SK-MEL-5 (cell line): ENCODE measurements at places on chromosomes 1 and 21.

DNA sequence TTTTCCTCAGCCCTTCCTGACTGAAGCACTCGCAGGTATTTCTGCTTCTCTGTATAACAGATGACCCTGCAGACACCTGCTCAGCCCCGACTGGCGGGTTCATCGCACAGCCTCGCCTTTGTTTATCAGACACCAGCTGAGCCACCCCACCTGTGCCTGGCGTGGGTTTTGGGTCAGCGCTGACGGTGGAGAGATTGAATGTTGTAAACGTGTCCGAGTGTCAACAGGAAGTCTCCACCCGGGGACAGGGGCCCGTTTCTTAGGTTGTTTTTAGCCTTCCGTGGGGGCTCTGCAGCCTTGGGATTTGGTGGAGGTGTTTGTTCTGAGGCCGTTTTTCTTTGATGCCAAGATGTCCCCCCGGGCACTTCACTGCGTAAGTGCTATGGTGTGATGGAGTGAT, 60.1 kb downstream of the COL18A1 start:
- DNase-seq, result no peak

DNA sequence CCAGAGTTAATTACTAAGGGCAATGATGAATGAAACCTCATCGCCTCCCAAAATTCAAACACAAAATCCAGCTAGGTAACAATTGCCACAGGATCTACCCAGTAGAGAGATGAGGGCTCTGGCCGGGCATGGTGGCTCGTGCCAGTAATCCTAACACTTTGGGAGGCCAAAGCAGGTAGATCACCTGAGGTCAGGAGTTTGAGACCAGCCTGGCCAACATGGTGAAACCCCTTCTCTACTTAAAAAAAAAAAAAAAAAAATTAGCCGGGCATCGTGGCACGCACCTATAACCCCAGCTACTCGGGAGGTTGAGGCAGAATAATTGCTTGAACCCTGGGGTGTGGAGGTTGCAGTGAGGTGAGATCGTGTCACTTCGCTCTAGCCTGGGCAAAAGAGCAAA, 15.8 kb downstream of the CD2 start:
- DNase-seq, result no peak

GRCh38 chr1:107016376-107016978, 40.0 kb upstream of the PRMT6 start:
- no peak for DNase-seq

GRCh38 chr1:48523558-48523957, 51.6 kb upstream of the SPATA6 start:
- no peak for DNase-seq

GRCh38 chr1:150273311-150273710, 721 bp downstream of the C1orf54 start:
- no peak for DNase-seq

- DNase-seq, result no peak
Measured at GRCh38 chr1:230366504-230366915, 59.6 kb downstream of the PGBD5 start.

- no peak for DNase-seq
Measured at GRCh38 chr1:99702221-99702620, 56.3 kb downstream of the PALMD start.

GRCh38 chr1:150576367-150576711, 3.1 kb downstream of the MCL1 start:
- DNase-seq, result no peak

GRCh38 chr21:43937051-43937832, 72.2 kb downstream of the AGPAT3 start:
- no peak for DNase-seq

DNA sequence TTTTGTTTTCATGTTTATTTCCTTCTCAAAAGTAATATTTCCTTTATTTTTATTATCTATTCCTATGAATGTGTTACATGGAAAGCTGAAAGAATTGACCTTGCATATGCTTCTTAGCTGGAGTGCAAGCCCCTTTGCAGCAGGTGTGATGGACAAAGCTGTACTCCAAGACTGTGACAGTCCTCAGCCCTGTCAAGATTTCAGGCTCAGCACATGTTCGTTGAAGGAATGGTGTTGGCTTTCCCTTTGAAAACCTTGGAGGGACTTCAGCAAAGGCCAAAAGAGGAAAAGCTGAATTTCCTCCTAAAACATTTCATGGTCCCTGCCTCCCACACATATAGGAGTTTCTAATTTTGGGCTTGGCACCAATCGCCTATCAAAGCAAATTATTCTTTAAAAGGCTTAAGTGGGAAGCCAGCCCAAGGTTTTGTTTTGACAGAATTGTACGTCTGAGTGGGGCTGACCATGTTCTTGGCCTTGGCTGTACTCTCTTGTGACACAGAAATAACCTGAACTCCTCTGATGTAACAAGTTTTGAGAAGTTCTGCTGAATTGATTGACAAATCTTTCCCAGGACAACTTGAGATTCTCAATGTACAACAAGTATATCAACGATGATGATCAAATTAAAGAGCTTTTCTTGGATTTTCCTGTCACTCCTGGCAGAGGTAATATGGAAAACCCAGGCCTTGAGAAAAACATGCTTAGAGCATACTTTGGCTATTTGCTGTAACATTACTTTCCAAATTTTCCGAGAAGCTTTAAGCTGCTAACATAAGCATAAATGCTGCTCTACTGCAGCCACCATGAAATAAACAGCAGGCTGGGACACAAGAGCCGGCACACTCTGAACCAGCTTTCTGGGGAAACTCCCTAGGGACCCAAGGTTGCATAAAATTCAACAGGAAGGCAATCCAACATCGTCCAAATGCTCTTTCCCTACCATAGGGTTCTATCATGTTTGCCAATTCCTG, 135.7 kb upstream of the ZNF648 start:
- DNase-seq, result no peak

- no peak for DNase-seq
Measured at GRCh38 chr1:177255411-177255810, 84.7 kb downstream of the BRINP2 start.

DNA sequence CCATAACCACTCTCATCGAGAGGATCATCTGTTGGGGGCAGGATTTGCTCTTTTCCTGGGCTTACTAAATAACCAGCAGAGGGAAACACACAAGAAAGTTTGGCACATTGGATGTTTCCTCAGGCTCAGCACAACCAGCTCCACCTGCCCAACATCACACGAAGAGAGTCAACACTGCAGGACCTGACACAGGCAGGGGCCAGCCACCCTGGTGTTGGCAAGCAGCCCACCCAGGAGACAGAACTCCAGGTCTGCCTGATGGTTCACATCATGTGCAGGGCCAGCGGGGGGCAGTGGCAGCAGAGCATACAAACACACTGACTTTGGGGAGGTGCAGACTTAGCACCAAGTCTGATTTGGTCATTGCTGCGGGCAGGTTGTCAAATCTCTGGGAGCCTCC, 182.3 kb upstream of the GALNT2 start:
- DNase-seq, result peak; percentile 8

DNA sequence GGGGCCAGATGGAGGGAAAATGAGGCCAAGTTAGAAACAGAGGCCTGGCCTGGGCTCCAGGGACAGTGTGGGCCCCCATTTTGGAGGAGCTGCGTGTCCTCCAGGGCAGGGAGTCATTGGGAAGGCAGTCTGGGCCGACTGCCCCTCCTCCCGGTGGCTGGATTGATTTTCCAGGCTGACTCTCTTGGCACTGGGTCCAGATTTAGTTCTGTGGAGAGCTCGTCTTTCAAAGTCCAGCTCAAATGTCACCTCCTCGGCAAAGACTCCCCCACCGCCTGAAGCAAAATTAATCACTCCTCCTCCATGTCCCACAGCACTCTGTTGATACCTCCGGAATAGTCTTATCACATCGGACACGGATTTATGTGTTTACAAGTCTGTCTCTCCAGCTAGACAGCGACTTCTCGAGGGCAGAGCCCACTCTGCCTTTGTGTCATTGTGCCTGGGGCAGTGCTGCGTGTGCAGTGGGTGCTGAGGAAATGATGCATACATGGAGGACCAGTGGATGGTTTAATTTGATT, 175.1 kb downstream of the CAMTA1 start:
- DNase-seq, result peak; percentile 38

GRCh38 chr1:70874063-70874462, 173.6 kb downstream of the PTGER3 start:
- DNase-seq, result no peak

GRCh38 chr1:165686121-165686970, 12.0 kb downstream of the ALDH9A1 start:
- DNase-seq, result peak; percentile 50

GRCh38 chr1:10727751-10728232, 68.7 kb downstream of the CASZ1 start:
- DNase-seq, result no peak

GRCh38 chr1:116988248-116988647, 13.3 kb upstream of the CD101 start:
- no peak for DNase-seq

DNA sequence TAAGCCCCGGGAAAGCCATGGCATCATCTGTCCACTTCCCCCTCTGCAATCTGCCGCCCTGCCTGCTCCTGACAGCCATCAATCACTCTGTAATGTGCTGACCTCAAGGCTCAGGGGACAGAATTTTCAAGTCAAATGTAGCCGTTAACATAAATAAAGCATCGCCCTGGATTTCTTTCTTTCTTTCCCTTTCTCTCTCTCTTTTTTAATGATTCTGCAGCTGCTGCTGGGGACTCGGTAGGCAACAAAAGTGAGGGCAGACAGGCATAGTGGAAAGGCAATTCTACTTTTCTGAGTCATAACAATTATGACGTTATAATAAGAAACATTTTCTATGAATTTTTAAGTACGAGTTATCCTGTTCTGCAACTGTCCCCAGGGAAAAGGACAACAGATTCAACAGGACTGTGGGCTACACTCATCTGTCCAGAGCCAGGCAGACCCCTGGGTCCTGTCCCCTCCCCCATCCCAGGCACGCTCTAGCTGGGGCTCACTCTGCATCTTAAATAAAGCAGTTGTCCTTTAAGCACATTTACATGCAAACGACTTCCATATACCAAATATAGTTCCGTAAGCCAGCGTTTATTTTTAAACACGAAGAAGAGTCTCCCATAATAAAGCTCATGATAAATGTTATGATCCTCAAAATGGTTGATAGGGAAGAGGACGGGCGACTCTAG, 78.7 kb downstream of the SSBP3 start:
- no peak for DNase-seq

- DNase-seq, result no peak
Measured at GRCh38 chr1:215007880-215008279, 74.7 kb upstream of the KCNK2 start.

DNA sequence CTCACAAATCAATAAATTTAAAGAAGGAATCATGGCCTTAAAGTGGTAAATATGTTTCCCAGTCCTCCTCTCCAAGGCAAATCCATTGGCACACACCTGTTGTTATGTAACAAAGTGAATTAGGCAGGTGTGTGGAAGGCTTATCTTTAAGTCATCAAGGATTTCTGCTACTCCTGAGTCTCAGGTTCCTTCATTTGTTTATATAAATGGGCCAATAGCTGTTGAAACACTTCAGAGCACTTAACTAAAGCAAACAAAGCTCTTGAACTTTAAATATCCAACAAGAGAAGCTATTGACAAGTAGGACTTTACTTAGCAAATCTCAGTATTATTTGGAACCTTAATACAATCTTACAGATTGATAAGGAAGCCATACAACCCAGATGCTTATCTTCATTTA, 99.3 kb upstream of the ESRRG start:
- DNase-seq, result no peak

GRCh38 chr21:45300786-45301520, 13.3 kb upstream of the POFUT2 start:
- DNase-seq, result no peak

DNA sequence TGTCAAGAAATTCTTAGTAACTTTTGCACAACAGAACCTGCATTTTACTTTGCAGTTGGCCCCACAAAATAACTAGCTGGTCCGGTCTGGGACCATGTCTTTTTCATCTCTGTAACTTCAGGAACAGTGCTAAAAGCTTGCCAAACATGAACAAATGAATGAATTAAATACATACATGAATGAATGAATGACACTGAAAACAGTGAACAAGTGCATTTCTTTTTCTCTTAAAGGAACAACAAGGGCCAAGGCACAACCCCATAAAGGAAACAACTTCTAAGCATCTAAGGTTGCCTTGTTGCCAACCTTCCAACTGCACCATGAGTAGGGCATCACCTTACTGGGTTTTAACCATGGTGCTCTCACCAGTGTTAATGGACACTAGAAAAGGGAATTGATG, 534.4 kb upstream of the PKN2 start:
- DNase-seq, result no peak

DNA sequence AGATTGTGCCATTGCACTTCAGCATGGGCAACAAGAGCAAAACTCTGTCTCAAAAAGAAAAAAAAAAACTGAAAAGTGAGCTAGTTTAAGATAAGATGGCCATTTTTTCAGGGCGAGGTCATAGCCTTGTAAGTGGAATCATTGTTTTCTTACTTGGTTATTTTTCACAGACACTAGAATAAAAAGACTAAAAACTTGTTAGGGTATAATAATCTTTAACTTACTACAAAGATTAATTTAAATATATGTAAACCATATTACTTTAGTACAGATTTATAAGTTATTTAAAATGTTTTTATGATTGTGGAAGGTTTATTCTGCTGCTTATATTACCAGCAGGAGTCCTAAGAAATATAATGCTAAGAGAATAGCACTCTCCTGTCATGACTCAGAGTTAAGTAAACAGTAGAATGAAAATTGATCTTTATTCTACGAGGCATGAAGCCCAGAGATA, 23.5 kb downstream of the ANGPTL1 start:
- no peak for DNase-seq

DNA sequence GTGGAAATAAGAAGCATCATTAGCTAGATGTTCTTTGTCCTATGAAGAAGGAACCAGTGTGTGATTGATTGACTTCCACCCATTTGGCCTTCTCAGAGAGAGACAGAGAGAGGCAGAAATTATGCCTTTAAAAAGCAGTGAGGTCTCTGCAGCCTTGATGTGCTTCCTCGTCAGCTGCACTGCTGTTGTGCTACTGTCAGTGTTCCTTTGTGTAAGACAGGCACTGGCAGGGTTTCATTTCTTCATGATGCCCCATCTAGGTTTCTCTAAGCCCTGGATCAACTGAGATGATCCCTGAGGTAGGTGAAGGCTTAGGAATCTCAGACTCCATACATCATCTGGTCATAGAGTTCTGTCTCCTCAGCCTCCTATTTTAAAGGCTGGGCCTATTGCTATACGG, 34.9 kb downstream of the GPR3 start:
- no peak for DNase-seq

- no peak for DNase-seq
Measured at GRCh38 chr21:45460611-45461368, 55.8 kb downstream of the COL18A1 start.

GRCh38 chr1:246503341-246503740, 3.7 kb downstream of the SMYD3 start:
- no peak for DNase-seq

GRCh38 chr1:64114012-64114525, 89.4 kb upstream of the UBE2U start:
- DNase-seq, result no peak

GRCh38 chr1:196684476-196684875, 32.6 kb downstream of the CFH start:
- no peak for DNase-seq

DNA sequence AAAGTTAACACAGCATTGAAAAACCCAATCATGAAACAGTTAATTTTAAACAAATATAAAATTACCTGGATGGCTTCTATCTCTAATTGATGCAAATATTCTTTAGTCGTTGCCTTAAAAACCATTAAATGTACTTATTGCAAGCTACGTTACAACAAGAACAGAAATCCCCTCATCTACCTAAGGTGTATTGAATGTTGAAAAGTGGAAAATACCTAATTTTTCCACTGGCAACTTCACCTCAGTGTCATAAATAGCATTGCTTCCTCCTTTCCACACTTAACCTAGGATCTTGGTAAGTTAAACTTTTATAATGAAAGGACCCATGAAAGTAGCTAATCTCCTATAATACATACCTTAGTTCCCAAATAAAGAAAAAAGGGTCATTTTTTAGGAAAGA, 5.4 kb downstream of the GADD45A start:
- DNase-seq, result no peak

- DNase-seq, result no peak
Measured at GRCh38 chr1:12469493-12469892, 148.5 kb downstream of the DHRS3 start.
